ENCODE measurements at places on chromosomes 6 and 20.

- DNase-seq = no peak
Observed at GRCh38 chr6:169452869-169453620, 199.4 kb upstream of the THBS2 start.

DNA sequence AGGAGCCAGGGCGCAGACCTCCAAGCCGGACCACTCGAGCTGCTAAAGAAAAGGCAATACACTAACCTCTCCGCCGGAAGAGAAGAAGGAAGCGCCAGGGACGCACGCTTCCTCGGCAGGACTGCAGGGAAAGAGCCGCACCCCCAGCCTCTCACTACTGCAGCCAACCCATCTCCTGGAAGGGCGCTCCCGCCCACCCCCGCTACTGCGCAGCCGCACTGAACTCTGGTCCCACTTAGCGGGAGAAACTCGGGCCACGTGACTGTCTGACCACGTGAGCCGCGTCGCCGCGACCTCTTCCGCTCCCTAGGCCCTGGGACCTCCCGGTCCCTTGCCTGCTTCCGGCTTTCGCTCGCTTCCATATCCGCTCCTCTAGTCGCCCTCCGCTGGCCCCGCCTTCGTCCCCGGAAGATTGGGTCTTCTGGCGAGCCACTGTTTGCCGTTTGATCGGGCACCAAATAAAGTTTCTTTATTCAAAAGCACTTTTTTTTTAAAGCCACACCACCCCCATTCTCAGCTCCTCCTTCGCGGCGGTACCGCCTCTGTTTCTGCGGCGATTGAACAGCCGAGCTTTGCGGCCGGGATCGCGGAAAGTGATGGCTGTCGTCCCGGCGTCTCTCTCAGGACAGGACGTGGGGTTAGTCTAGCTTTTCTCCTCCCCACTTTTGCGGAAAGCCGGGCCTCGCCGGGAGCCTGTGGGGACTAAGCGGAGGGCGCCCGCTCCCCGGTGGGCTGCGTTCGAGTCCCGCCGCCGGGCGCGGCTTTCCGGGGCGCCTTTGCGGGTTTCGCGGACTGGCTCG lies at the start of gene RMND1:
RMND1 (minus strand) TSS at position 177 of the 800 bp plus-strand sequence. CDS start 6,315 bp downstream, outside the sequence.
- DNase-seq = peak; percentile 99

- no peak for DNase-seq
Observed at GRCh38 chr20:8744228-8744844, 324.6 kb upstream of the PLCB4 start.

DNA sequence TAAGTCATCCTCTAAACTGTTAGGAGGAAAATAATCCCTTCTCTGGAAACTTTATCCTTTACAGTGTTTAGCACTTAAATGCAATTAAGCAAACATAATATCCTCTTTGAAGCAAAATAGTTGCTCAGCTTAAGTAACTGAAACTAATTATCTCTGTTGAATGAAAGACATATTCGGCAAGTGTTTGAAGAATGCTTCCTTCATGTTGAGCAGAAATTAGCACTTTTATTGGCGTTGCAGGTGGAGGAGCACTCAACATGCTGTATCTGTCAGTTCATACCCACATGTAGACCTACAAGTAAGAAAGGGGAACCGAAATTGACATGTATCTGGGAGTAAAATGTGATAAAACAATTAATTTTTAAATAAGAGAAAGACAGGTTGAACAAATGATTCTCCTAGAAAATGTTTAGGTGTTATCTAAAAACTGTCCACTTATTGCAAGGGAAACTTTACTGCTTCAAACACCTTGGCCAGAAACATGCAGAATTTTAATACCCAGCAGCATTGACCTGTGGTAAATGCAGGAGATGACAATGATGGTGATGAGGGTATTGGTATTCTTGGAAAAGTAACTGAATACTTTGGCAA lies 987.0 kb upstream of the MAP3K7 start:
- DNase-seq = no peak

DNA sequence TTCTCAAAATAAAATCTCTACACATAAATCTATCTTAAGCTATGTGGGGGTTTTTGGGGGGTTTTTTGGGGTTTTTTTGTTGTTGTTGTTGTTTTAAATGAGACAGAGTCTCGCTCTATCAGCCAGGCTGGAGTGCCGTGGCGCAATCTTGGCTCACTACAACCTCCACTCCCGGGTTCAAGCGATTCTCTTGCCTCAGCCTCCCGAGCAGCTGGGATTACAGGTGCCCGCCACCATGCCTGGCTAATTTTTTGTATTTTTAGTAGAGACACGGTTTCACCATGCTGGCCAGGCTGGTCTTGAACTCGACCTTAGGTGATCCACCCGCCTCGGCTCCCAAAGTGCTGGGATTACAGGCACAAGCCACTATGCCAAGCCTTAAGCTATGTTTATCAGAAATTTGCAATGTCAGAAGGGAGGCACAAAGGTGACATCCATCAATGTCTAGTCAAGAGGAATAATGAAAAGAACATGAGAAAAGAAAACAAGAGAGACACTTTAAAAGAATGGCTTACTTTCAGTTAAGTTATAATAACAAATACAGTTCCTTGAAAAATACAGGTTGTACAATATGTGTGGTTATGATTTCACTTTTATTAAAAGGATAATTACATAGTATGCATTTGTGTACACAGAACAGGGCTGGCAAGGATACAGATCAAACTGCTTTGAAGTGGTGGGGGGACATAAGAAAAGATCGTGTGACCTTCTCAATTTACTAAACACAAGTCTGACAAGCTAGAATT lies 28.6 kb downstream of the SLC23A2 start:
- DNase-seq = no peak

DNA sequence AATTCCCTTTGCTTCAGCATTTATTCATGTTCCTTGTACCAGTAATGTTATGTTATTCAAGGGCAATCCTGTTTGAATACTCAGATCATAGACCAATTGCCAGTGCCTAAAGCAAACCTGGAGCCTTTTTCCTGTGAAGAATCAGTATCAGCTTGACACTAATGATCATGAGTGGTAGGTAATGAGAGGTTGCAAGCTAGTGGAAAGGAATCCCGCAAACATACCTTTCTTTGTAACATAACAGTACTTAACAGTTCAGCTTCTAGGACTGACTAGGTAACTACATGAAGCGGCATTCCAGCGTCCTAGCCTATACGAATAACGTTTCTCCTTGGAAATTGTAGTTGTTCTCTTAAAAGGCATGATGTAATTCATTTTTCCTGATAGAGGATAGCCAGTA lies 253.7 kb downstream of the TMEM242 start:
- DNase-seq = no peak

DNA sequence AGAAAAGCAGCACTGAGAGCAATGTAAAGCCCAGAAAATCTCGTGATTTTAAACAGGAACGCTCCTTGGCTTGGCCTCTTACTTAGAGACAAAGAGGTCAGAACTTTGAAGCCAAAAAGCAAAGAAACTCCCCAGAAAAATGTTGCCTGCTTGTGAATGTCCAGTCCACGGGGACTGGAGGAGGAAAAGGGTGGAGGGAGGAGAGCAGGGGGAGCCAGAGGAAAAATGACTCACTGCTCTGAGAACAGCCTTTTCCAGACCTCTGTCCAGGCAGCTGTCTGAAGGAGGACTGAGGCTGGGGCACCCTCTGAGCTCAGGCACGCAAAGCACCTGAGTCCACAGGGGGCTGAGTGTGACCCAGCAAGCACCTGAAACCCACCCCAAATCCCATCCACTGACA lies 64.7 kb downstream of the TRAM2 start:
- no peak for DNase-seq

- DNase-seq = no peak
Observed at GRCh38 chr6:14162826-14163225, 45.3 kb downstream of the CD83 start.

GRCh38 chr6:36650848-36651478 lies 27.6 kb upstream of the CDKN1A start:
- DNase-seq = no peak

DNA sequence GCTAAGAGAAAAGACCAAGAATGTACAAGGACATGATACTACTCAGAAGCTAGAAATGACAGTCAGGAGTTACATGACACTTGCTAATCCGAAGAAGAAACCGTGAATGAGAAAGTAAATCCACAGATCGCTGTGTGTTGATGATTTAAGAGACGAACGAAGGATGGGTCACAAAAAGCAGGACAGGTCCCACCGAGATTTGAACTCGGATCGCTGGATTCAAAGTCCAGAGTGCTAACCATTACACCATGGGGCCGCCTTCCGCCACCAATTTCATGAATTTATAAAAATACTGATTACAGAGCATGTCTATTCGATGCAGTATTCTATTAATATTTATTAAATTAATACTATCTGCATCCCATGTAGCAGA lies 54.0 kb upstream of the BTN3A2 start:
- no peak for DNase-seq

GRCh38 chr20:56855708-56856107 lies 226.6 kb downstream of the TFAP2C start:
- no peak for DNase-seq

DNA sequence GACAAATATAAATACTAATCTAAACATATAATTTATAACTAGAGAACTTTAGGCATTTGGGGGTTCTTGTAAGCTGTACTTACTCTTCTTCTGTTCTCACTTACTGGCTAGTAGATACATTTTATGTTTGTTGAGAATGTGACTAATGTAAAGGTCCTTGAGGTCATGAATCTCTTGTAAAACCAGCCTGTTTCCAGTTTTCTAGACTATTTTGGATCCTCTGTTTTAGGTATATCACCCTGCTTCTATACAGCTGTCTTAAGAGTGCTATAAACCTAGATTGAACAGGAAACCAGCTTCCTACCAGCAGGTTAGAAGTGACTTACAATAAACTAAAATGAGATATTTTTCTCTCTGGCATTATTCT lies 134.2 kb downstream of the PLCB4 start:
- no peak for DNase-seq

DNA sequence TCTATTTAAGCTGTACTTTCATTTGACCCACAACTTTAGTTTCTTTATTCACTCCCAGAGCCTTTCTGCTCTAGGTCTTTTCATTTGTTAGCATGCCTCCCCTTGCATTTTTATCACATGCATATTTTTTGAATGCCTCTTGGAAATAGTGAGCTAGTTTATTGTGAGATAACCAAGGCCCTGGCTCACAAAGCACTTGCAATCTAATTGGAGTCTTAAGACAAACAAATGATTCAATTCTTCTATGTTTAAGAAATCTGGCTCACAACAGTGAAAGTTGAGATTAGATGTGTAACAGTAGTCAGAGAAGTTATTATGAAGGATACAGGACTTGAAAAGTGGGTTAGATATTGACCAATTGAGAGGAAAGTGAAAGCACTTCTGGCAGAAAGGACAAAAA lies 173.4 kb downstream of the MOXD1 start:
- no peak for DNase-seq

DNA sequence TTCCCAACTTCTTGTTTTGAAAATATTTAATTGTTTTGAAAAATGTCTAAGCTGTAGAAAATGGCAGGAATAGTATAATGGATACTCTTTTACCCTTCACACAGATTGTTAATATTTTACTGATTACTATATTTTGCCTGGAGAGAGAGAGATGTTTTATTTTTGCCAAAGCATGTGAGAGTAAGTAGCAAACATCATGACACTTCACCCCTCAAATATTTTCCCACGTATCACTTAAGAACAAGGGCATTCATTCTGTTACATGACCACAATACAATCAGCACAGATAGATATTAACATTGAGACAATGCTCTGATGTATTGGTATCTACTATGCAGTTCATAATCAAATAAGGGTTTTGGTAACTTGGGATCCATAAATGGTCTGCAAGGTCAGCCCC lies 116.5 kb downstream of the CCDC170 start:
- DNase-seq = no peak

- DNase-seq = no peak
Observed at GRCh38 chr6:22886650-22887581, 317.6 kb downstream of the HDGFL1 start.

DNA sequence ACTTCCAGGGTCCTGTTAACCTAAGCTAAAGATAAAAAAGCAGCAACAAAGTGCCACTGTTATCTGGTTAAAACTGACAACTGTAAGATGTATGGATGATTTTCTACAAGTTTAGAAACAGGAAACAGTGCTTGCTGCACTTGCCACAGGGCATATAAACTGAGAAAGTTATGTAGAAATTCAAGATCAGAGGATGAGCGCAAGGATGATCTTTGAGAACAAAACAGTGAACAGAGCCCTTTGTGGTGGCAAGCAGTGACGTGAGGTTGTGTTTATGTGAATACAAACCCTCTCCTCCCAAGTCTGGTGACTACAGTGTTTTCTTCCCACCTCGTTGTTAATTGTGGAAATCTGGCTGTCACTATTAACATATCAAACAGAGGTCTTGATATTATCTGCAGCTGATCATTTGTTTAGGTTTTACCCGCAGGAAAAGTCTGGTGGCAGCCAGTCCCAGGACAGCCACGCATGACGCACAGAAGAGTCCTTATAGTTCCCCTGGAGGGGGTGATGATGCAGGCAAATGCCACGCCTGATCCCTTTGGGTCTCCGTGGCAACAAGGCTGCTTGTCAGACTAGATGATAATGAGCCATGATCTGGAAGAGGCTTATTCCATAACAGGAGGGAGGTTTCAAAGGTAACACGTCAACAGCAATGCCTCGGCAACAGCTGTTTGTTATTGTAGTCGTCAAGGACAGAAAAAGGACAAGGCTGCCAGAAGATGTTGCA lies 43.1 kb upstream of the TNFAIP3 start:
- DNase-seq = peak; percentile 26

- no peak for DNase-seq
Observed at GRCh38 chr6:21613809-21614208, 20.3 kb downstream of the SOX4 start.

DNA sequence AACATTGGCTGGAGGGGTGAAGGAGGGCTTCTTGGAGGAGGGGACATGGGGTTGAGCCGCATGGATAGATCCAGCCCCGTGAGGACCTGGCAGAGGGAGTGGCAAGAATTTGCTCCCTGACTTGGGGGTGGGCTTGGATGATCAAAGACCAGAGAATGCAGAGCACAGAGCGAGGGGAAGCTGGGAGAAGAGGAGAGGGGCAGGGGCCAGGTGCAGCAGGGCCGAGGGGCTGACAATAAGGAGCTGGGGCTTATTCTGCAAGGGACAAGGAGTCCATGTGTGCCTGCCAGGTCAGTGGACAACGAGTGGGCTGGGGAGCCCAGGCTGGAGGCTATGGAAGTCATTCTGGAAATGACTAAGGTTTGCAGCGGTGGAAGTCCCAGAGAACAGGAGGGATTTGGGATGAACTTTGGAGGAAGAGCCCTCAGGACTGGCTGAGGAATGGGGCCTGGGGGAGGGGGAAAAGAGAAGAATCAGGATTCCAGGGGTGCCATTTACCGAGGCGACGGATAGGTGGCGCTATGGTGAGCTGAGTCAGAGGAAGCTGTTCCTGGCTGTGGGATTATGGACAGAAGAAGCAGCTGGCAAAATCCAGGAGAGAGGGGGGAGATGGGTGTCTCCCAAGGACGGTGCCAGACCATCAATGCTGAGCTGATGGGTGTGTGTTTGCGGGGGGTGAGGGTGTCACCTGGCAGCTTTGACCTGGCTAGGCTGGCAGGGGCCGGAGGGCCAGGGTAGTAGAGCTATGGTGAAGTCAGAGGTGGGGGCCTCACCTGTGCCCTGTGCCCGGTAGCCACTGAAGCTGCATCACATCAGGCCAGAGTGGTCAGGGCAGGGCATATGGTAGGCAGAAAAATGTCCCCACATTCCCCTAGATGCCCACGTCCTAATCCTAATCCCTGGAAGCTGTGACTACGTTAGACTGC lies 7.8 kb downstream of the KCNG1 start:
- DNase-seq = no peak

All from stimulated activated CD8-positive, alpha-beta memory T cell treated with anti-CD3 and anti-CD28 coated beads, Interleukin-15, amount 100 ng/mL, for 24 hours (primary cell).